Anterior cingulate cortex (tissue), 58 donors: ENCODE measurements at places on chromosomes 1 and 21.

- DNase-seq = no peak
Observed at GRCh38 chr1:17156108-17156507, 36.9 kb upstream of the PADI2 start.

DNA sequence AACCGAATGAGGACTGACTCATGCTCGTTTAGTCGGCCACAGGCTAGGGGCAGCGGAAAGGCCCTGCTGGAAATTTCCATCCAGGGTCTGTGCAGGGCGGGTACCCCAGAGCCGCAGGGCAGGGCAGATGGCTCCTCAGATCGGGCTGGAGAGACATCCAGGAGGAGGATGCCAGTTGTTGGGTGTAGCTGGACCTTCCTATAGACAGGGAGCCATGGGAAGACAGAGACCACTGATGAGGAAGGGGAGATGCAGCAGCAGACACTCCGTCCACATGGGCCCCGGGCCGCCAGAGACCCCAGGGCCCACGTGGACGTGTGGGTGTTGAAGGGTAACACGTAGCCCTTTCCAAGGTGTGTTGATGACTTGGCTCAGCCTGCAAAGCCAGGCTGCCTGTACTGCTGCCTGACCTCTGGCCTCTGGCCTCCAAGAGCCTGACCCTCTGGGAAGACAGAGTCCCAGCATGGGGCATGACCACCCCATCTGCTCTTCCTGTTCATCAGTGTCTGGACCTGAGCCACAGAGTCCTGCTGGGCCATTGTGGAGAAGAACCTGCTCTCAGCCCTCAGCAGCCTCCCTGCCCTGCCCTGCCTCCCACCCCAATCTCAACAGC lies 4.8 kb downstream of the GNG4 start:
- no peak for DNase-seq

DNA sequence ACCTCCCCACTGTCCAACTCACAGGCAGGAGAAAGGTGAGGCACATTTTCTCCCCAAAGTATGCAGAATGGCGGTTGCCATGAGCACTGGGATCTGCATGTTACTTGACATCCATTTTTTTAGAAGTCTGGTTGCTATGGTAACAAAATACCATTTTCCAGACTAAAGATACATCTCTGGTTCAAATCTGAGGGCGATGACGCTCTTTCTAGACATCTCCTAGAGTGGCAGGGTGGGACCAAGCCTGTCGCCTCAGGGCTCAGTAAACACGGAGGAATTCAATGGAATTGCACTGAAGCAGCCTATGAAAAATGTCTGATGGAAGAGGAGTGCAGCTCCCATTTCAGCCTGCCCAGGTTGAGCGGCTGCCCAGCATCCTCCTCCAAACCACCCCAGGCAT lies 21.5 kb upstream of the FAM43B start:
- no peak for DNase-seq

DNA sequence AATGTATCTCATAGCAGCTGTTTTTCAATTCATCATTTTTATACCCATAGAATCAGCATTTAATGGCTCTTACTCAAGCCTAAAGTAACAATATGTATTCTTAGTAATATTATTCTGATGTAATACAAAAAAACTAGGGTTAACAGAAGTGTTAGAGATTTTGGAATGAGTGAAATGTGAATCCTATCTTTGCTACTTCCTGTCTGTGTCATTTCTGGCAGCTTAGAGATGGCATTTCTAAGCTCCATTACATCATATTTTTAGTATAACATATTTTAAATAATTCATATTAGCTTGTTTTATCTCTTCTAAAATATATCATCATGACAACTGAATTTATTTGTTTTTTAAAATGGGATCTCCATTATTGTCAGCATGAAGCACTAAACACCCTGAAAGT lies 90.2 kb downstream of the LRRC7 start:
- no peak for DNase-seq

DNA sequence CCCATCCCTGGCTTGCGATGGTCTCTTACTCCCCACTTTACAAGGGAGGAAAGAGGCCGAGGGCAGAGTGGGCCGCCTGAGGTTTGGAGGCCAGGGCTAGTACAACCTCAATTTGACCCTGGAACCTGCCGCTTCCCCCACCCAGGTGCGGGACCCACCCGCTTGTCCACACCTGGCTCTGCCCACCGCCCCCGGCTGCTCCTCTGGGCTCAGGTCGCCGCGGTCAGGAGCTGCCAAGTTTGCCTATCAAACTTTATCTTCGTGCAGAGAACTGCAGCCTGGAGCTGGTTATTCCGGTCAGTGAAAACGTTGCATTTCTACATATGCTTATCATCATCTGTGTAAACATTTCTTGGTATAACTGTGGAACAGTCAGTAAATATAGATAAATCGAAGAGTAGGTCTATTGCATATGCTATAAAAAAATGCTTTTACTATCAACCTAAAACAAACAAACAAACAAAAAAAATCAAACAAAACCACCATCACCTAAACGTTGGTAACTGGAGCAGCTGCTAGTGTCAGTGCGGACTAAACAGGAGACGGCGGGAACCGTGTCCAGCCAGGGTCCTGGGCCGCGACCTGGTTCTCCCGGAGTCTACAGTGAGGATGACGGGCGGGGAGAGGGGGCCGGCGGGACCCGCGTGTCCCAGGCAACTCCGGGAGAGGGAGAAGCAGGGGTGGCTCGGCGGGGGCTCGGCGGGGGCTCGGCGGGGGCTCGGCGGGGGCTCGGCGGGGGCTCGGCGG lies 906 bp upstream of the ADARB1 start:
- DNase-seq = no peak

- DNase-seq = no peak
Observed at GRCh38 chr1:73820843-73821242, 377.1 kb downstream of the LRRIQ3 start.

DNA sequence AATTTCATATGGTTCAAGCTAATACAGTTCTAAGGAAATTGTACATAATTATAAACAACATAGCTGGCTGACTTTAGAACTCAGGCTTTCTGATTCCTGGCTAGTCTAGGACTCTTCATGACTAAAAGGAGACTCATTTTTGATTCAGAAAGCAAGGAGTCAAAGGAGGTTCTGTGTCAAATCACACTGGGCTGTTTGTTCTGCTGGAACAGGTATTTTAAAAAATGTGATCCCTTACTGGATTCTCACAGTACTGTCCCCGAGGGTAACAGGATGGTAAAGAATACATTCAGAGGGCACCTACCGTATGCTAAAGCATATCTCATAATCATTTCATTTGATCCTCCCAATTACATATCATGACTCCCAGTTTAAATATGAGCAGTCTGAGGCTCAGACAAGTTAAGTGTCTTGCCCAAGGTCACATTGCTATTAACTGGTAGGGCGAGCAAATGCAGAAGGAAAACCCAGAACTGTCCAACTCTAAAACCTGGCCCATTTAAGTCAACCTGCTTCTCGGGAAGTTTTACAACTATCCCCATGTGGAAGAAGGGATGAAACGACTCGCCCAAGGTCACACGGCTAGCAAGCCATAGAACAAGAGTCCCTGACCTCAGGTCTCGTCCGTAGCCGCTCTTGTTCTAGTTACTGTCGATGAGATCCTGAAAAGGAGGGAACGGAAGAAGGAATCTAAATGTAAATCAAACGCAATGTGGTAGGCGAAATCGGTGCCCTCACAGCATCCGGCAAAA lies 675 bp downstream of the MYSM1 start:
- DNase-seq = no peak

DNA sequence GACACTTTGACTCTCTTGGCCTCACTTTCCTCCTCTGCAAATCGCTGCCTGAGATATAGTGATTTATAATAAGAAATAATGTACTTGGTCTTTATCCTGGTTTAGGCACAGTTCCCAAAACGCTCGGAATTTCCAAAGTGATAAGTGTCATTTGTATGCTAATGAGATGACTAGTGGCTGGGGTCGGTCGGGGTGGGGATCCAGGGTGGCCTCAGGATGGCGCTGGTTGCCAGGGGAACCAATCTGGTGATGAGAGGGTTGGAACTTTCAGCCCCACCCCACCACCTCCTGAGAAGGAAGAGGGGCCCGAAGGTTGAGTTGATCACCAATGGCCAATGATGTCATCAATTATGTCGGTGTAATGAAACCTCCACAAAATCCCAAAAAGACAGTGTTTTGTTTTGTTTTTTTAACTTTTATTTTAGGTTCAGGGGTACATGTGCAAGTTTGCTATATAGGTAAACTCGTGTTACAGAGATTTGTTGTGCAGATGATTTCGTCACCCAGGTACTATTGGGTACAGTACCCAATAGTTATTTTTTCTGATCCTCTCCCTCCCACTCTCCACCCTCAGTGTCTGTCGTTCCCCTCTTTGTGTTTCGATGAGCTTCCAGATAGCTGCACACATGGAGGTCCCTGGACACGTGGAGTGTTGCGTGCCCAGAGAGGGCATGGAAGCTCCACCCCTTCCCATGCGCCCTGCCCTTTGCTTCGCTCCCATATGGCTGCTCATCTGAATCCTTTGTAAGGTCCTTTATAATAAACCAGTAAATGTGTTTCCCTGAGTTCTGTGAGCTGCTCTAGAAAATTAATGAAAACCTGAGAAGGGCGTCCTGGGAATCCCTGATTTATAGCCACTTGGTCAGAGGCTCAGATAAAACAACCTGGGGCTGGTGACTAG lies 97.2 kb downstream of the KCNN3 start:
- DNase-seq = no peak

GRCh38 chr1:211800925-211801607 lies 29.5 kb downstream of the LPGAT1 start:
- no peak for DNase-seq

DNA sequence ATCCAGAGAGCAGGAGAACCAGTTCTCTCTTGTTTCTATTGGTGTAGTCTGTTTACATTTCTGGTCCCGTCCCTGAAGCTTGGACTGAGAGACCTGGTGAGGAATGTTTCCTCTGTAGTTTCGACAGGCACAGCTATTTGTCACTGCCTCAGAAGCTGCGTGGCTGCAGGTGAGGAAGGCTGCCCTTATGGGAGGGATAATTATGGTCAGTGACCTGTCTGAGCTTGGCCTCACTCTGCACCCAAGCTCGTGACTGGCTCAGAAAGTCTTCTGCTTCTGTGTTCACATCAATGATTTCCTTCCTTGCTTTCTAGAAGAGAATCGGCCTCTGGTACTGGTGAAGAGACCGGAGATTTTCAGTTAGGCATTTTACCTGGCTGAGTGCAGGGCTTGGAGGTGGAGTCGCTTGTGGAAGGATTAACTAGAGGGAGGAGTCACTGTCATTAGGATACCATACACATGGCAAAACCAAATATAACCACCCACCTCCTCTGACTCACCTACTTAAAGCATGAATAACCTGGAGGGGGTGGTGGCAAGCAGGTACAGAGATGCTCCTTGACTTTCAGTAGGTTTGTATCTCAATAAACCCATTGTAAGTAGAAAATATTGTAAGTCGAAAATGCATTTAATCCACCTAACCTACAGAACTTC lies 19.9 kb upstream of the WDR26 start:
- DNase-seq = no peak

GRCh38 chr1:156658496-156658895 lies 16.6 kb downstream of the BCAN start:
- no peak for DNase-seq

DNA sequence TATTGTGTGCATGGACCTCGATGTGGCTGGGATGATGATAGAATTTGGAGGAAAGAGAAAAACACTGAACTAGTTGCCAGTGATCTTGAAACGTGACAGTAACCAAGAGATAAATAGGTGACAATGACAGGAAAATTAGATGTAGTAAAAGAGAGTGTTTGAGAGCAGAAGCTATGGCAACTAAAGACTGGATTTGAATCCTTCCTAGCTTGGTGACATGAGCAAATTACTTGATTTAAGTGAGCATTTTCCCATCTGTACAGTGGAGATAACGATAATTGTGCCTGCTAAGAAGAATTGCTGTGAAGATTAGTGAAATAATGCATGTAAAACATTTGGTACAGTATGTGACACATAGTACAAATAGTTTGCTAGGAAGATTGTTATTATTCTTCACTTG lies 12.7 kb downstream of the TTC3 start:
- no peak for DNase-seq
